Stimulated activated CD8-positive, alpha-beta memory T cell treated with anti-CD3 and anti-CD28 coated beads, Interleukin-15, amount 100 ng/mL, for 1 hour (primary cell): ENCODE measurements at places on chromosomes 4 and X.

DNA sequence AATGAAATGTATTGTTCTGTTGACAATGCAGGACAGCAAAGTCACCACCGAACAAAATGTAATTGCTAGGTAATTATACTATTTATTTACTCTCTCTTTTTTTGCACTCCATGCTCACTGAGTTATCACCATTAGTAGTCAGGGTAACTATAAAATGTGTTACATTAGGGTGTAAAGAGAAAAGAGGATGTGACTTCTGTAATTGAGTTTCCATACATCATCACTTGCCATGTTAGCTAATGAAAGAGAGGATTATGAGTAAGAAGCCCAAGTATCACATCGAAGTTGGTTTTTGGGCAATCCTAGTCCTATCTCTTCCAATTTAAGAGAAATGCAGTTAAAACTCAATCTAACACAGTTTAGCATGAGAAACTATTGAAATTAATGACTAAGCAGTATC, 7.6 kb downstream of the ZXDA start:
- no peak for DNase-seq

- no peak for DNase-seq
These were observed 7.9 kb downstream of the GTPBP6 start for GRCh38 chrX:310621-311155.

GRCh38 chr4:109332926-109333464, 30.5 kb upstream of the COL25A1 start:
- no peak for DNase-seq

GRCh38 chr4:148903388-148903787, 461.2 kb upstream of the NR3C2 start:
- DNase-seq = no peak

DNA sequence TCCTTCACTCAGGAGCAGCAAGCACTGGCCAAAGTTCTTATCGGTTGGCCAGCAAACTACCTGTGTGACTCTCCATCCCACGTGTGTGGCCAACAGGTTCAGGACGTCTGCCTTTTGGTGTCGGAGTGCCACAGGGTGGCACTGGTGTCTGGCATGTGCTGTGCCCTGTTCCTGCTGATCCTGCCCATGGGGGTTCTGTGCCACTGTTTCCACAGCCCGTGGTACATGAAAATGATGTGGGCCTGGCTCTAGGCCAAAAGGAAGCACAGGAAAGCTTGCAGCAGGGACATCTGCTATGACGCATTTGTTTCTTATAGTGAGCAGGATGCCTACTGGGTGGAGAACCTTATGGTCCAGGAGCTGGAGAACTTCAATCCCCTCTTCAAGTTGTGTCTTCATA, 4.6 kb upstream of the TLR2 start:
- no peak for DNase-seq

- no peak for DNase-seq
These were observed 28.6 kb upstream of the CCNI start for GRCh38 chr4:77104388-77104787.

- no peak for DNase-seq
These were observed 120.0 kb upstream of the SHISA3 start for GRCh38 chr4:42277291-42277690.

GRCh38 chr4:141636771-141637460, 533 bp downstream of the IL15 start:
- DNase-seq = no peak

GRCh38 chrX:10576777-10577447, 43.5 kb downstream of the MID1 start:
- DNase-seq = no peak

DNA sequence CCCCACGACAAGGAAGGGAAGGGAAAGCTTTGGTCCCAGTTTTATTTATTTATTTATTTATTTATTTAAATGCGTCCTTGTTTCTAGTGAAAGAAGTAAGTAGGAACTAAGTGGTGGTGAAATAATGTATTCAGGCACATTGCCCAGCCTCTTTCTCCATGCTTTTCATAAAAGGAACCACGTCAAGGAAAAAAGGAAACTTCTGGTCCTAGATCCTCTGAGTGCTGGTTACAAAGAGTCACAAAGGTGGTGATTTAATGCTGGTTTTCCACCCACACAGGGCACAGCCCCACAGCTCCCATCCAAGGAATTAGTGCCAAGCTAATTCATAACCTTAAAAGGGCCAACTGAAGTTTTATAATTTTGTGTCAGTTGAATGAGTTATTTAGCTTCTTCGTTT, 206.6 kb upstream of the GYPA start:
- DNase-seq = no peak

- DNase-seq = no peak
These were observed 20.4 kb upstream of the CYP4V2 start for GRCh38 chr4:186170966-186171365.

GRCh38 chr4:67680581-67681222, 20.3 kb downstream of the UBA6 start:
- no peak for DNase-seq

GRCh38 chr4:2646396-2647149, 109.6 kb downstream of the TNIP2 start:
- DNase-seq = no peak

- no peak for DNase-seq
These were observed 15.6 kb upstream of the MAOA start for GRCh38 chrX:43640482-43640881.

- DNase-seq = no peak
These were observed 93.8 kb downstream of the ARHGAP10 start for GRCh38 chr4:147825451-147826287.

DNA sequence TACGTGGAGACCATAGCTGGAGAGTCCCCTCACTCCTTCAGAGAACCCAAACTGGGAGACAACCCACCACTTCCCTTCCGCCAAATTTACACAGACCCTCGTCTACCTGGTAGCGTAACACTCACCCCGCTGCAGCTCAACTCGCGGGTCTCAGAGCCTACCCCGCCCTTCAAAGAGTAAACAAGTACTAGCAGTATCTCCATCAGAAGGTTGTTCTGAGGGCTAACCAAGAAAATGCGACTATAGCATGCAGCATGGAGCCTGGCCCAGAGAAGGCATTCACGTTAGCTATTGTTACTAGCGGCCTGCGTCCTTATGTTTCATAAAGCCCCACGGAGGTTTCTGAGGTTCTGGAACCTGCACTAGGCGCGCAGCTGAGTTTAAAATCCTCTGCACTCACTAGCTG, 531 bp upstream of the MANBA start:
- DNase-seq = no peak

DNA sequence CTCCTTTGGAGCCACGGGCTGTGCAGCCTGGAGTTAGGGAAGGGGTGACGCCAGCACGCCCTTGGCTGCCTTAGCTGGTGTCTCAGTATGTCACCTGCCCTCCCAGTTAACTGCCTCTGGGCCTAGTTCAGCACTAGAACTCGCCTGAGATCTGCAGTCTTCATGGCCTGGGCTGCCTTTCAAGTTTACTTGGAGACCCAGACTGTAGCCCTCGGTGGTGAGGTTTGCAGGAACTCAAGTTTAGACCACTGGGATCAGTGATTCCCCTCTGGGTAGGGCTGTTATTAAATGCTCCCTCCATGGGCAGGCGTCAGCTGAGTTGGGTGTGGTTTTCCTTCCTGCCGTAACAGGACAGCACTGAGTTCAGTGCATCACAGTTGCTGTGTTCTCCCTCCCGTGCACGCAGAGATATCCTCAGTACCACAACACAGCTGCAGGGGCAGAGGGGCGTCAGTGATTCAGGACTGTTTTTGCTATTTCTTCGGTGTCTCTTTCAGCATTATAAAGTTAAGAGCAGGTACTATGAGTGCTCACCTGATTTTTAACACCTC, 30.5 kb downstream of the PLAC8 start:
- no peak for DNase-seq
